Uterus (tissue), 4 donors: ENCODE measurements at places on chromosomes 3 and 15. TPM values are rescaled to one million over a fixed set of nuclear protein-coding genes. Genes with fewer than 3 reads are reported as not detected.

The HYAL1 gene
- 27.6 TPM for total RNA-seq

The SST gene
- total RNA-seq, result not detected

The UQCC5 gene
- 86.6 TPM for total RNA-seq

The C3orf20 gene
- not detected for total RNA-seq

- H3K4me1 ChIP-seq, result no peaks in the 10 kb centered on the region
- H3K27me3 ChIP-seq, result no peaks in the 10 kb centered on the region
- DNase-seq, result no peak
- peak overlapping the region; percentile 61 for H3K27ac ChIP-seq
Observed at GRCh38 chr3:125602752-125603649, 7.7 kb upstream of the OSBPL11 start.

DNA sequence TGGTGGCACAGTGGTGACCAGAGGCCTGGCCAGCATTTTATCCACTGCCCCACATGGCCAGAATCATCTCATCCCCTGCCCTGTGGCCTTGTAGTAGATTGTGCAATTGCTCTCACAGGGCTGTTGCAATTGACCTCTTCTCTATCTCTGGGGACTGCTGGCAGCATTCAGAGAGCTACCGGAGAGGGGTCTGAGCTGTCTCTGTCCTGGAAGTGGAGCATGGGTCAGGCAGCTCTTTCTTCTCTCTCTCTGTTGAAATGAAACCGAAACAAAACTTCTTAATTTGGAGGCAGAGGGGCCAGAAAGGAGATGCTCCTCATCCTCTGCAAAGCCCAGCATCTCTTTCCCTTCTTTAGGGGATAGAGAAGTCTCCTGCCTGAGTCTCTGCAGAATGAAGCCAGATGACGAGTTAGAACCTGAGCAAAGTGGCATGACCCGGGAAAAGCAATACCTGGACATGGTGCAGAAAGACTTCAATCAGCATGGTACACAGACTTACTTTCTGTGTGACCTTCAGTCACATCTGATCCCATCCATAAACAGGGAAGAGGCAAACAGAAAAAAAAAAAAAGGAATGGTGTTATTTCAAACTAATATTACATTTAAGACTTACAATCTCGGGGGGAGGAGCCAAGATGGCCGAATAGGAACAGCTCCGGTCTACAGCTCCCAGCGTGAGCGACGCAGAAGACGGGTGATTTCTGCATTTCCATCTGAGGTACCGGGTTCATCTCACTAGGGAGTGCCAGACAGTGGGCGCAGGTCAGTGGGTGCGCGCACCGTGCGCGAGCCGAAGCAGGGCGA, 144.5 kb upstream of the BCL6 start:
- no peak overlapping the region for H3K4me3 ChIP-seq
- H3K27me3 ChIP-seq, result no peaks in the 10 kb centered on the region
- H3K36me3 ChIP-seq, result no peaks in the 10 kb centered on the region
- DNase-seq, result peak; percentile 30
- H3K27ac ChIP-seq, result no peak overlapping the region

DNA sequence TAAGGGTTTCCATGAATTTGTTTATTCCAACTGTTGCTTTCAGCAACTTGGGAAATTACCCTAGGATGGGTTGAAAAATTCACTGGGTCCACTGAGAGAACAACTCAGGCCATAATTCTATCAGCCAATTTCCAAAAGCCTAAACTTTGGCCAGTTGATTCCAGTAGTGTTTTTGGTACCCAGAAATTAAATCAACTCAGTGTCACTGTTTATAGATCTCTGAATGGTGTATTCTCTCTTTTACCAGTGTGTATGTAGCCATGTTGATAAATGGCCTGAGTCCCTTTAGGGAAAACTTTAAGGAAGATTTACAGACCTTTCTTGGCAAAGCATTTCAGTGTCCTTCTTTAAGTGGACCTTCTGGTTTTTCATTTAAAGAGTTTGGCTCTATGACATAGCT, 636.4 kb downstream of the OTOL1 start:
- H3K36me3 ChIP-seq, result no peaks in the 10 kb centered on the region
- no peak overlapping the region for H3K4me3 ChIP-seq
- no peaks in the 10 kb centered on the region for H3K4me1 ChIP-seq
- no peaks in the 10 kb centered on the region for H3K27me3 ChIP-seq

- no peaks in the 10 kb centered on the region for H3K27me3 ChIP-seq
- no peak for DNase-seq
- no peaks in the 10 kb centered on the region for H3K4me1 ChIP-seq
- no peaks in the 10 kb centered on the region for H3K36me3 ChIP-seq
- no peak overlapping the region for H3K4me3 ChIP-seq
Observed at GRCh38 chr15:32651229-32651837, 9.8 kb downstream of the SCG5 start.

GRCh38 chr15:41061667-41062066, 54.4 kb downstream of the INO80 start:
- no peak for DNase-seq
- H3K4me3 ChIP-seq, result no peak overlapping the region
- no peaks in the 10 kb centered on the region for H3K27me3 ChIP-seq

DNA sequence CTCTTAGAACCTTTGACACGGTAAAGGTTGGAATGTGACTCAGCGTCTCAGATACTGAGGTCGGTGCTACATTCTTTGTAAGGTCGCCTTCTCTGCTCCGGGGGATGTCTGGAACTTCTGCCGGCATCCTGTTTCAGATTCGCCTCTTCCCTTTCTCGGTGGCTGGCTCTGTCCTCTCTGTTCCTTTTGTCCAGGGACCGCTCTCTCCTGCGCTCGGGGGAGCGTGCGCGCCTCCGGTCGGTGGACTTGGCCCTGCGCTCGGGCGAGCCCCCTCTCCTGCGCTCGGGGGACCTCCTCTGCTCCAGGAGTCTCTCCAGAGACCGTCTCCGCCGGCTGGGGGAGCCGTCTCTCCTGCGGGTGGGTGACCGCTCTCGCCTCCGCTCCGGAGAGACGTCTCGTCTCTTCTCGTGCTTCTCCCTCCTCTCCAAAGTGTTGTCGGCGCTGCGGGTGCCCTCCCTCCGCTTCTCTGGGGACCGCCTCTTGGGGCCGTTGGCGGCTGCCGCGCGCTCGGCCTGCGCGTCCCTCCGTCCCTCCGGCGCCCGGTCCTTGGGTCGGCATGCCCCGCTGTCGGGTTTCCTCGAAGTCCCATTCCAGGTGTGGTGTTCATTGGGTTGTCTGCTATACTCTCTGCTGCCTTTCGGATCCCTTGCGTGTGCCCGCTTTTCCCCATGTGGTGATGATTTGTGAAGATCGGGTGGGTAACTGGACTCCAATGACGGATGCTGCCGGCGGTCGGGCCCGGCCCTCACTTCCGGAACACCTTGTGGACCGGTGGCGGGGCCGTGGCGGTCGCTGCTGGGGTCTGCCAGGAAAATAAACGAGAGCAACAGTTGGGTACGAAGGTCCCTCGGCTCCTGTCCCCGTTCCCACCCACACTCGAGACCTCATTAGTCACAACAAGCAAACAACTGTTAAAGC, 668.8 kb upstream of the ADAMTS9 start:
- H3K27ac ChIP-seq, result no peak overlapping the region
- no peak overlapping the region for H3K4me3 ChIP-seq
- H3K27me3 ChIP-seq, result no peaks in the 10 kb centered on the region
- no peaks in the 10 kb centered on the region for H3K4me1 ChIP-seq
- H3K36me3 ChIP-seq, result no peaks in the 10 kb centered on the region

GRCh38 chr3:4885316-4885715, 93.9 kb upstream of the BHLHE40 start:
- H3K36me3 ChIP-seq, result no peaks in the 10 kb centered on the region
- no peak overlapping the region for H3K27ac ChIP-seq
- no peak for DNase-seq
- H3K4me1 ChIP-seq, result no peaks in the 10 kb centered on the region
- no peak overlapping the region for H3K4me3 ChIP-seq

DNA sequence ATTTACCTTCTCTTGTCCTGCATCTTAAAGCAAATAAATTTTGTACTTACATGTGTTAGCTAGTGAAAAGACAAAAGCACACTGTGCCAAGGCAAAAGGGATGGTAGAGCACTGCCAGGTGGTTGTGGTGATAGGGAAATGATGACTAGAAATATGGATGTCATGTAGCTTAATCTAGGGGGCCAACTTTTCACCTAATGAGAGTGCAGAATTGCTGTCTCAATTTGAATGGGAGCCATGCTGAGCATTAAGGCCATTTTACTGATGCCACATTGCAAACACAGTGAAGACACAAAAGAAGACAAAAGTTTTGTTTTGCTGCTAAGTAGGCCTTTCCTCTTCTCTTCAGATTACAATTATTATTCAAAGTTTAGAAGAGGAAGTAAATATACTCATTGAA, 274.7 kb downstream of the PDCD6IP start:
- no peaks in the 10 kb centered on the region for H3K4me1 ChIP-seq
- H3K4me3 ChIP-seq, result no peak overlapping the region
- no peak overlapping the region for H3K27ac ChIP-seq
- H3K36me3 ChIP-seq, result no peaks in the 10 kb centered on the region
- no peaks in the 10 kb centered on the region for H3K27me3 ChIP-seq

- peaks cover 28% of the 10 kb centered on the region for H3K4me1 ChIP-seq
- no peaks in the 10 kb centered on the region for H3K27me3 ChIP-seq
- peak overlapping the region; percentile 88 for H3K27ac ChIP-seq
- no peaks in the 10 kb centered on the region for H3K36me3 ChIP-seq
- H3K4me3 ChIP-seq, result no peak overlapping the region
Observed at GRCh38 chr15:67150023-67150860, 84.8 kb downstream of the SMAD3 start.

- peak overlapping the region; percentile 71 for H3K27ac ChIP-seq
- no peak overlapping the region for H3K4me3 ChIP-seq
- no peaks in the 10 kb centered on the region for H3K27me3 ChIP-seq
- no peak for DNase-seq
Observed at GRCh38 chr3:114900908-114901307, 246.2 kb downstream of the ZBTB20 start.

GRCh38 chr3:7813365-7813764, 688.3 kb upstream of the LMCD1 start:
- H3K27me3 ChIP-seq, result no peaks in the 10 kb centered on the region
- H3K36me3 ChIP-seq, result no peaks in the 10 kb centered on the region
- H3K27ac ChIP-seq, result no peak overlapping the region
- no peaks in the 10 kb centered on the region for H3K4me1 ChIP-seq
- H3K4me3 ChIP-seq, result no peak overlapping the region
- no peak for DNase-seq

DNA sequence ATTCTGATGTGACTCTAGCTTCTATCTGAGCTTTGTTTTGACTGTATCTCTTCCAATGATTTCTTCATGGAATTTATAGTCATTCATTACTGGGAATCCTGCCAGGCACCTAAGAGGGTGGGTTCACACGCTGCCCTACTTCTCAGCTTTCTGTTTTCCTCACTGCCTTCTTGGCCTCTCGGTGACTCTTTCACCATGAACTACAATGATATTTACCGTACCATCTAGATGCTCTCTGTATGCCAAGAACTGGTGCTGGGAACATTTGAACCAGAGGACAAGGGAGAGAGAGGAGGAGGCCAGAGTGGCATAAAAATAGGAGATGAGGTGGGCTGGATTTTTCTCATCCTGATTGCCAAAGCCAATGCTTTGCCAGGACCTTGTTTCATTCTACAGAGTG, 280.0 kb upstream of the P2RY1 start:
- H3K36me3 ChIP-seq, result no peaks in the 10 kb centered on the region
- no peak overlapping the region for H3K4me3 ChIP-seq
- no peaks in the 10 kb centered on the region for H3K4me1 ChIP-seq
- peak overlapping the region; percentile 29 for H3K27ac ChIP-seq
- DNase-seq, result no peak

- no peaks in the 10 kb centered on the region for H3K36me3 ChIP-seq
- no peak overlapping the region for H3K27ac ChIP-seq
- no peak overlapping the region for H3K4me3 ChIP-seq
- H3K4me1 ChIP-seq, result no peaks in the 10 kb centered on the region
- no peak for DNase-seq
Observed at GRCh38 chr3:71011565-71012287, 571.8 kb downstream of the FOXP1 start.

GRCh38 chr3:195458316-195458717, 15.5 kb upstream of the ACAP2 start:
- no peak for DNase-seq
- no peak overlapping the region for H3K4me3 ChIP-seq
- H3K36me3 ChIP-seq, result no peaks in the 10 kb centered on the region
- H3K27me3 ChIP-seq, result no peaks in the 10 kb centered on the region
